ENCODE measurements at places on chromosomes 2 and 18. TPM values are rescaled to one million over a fixed set of nuclear protein-coding genes. Genes with fewer than 3 reads are reported as not detected.
A peak's percentile ranks its signal among the peaks of the same experiment; 100 is the strongest.

- DNase-seq: peak; percentile 57
These were observed 87.5 kb upstream of the CTAGE1 start for GRCh38 chr18:22505141-22505591.

DNA sequence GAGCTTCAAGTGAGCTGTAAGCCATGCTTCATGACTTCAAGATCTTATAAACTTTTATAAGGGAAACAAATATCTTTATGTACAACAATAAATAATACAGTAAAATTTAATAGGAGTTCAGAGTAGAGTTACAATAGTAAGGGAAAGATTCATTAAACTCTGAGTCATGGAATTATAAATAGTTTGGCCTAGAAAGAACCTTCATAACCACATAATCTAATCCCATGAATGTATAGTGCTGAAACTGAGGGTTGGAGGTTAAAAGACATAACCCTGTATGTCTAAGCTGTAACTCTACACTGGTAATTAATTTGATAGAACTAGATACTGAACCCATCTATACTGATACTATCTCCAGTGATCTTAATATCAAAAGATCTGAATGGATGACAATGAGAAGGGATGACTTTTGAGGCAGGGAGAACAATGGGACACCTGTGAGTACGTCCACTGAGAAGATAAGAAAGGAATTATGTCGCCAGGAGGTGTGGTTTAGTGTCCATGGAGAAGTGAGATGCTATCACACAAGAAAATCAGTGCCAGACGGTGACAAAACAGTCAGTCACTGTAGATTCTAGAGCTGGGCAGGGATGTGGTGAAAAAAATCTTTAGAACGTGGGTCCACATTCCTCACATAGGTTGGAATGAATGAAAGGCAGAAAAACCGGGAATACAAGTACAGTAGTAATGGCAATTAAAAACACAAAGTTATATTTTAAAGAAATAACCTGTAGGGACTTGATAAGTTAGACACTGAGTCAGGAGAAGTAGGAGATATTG, 1.1 kb downstream of the IL1F10 start:
- DNase-seq: no peak

- peak; percentile 18 for DNase-seq
These were observed 1.7 kb upstream of the QPCT start for GRCh38 chr2:37342591-37343220.

DNA sequence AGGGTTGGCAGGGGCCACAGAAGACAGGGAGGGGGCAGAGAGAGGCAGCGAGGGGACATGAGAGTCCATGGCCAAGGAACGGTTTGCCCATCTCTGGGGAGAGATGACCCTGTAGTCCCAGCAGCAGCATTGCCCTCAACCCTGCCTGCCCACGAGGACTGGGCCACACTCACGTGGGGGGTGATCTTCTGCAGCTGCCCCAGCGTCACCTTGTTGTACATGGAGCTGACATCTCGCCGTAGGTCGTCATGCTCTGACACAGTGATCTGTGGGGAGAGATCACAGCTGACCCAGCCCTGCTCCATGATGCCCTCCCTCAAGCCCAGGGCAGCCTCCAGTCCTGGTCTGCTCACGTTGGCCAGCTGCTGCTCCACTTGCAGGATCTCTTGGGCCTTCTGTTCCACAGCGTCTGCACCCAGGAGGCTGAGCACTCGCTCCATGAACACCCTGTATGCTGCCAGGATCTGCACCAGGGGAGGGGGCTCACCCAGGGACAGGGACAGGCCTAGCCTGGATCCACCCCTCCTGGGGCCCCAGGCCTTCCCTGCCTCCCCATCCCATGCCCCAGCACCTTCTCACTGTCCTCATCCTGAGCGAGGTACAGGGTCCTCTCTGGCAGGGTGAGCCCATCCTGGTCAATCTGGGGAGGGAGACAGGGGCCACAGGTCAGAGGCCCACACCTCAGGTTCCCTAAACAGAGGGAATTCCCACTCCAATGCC, 2.8 kb downstream of the ECEL1 start:
- DNase-seq: no peak

GRCh38 chr2:198950803-198951202, 506.9 kb downstream of the SATB2 start:
- no peak for DNase-seq

DNA sequence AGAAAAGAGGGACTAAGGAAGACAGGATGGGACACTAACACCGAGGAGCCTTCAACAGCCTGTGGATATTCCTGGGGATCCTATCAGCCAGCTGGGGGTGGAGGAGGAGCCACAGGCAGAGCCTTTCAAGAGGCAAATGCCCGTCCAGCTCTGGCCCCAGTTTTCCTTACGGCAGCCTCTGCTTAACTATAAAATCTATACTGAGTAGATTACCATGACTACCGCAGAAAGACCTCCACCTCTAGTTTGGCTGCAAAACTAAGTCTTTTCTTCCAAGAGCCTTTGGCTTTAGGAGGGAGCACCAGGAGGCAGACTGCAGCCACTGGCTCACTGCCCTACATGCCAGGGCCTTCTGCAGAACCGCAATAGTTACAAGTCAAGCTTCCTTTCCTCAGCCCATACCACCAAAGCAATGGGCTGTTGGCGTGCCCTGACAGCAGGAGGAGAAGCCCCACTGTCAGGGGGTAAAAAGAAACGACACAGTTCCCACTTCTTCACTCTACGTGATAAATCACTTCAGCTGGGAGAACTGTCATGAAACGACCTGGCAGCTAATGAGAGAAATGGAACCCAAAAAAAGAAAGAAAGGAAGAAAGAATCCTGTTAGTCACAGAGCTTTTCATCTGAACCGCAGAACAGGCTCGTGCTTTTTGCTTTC, 25.1 kb upstream of the CREB1 start:
- no peak for DNase-seq

- DNase-seq: no peak
These were observed 144.0 kb downstream of the ACOXL start for GRCh38 chr2:110876167-110876999.

GRCh38 chr18:5150894-5151293, 46.2 kb downstream of the AKAIN1 start:
- DNase-seq: no peak

GRCh38 chr2:105862843-105863242, 118.1 kb downstream of the NCK2 start:
- DNase-seq: no peak

GRCh38 chr2:7452110-7452876, 535.1 kb downstream of the RNF144A start:
- DNase-seq: no peak

GRCh38 chr18:47872426-47872825, 58.0 kb downstream of the SMAD2 start:
- no peak for DNase-seq

DNA sequence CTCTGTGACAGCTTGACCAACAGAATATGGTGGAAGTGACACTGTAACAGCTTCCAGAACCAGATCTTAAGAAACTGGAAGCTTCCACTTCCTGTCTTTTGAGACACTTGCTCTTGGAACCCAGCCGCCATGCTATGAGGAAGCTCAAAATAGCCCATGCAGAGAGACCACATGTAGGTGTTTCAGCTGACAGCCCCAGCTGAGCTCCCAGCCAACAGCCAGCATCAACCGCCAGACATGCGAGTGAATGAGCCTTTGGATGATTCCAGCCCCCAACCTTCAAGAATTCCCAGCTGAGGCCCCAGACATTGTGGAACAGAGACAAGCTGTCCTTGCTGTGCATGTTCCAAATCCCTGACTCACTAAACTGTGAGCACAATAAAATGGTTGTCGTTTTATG, 27.9 kb downstream of the ACVR1 start:
- DNase-seq: no peak

DNA sequence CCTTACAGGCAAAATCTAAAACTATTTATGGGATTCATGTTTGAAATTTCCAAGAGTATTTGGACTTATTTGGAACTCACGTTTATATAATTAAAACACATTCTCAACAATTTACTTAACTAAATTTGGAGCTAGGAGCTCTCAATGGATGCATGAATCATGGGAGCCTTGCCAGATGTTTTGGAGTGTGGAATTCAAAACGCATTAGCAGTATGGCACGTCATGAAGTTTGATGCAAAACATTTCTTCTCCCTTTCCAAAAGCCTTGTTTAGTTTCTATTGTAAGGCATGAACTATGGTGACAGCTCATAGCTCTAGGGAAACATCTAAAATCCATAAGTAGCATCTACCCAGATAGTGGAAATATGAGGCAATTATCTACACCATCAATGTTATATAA, 701.6 kb downstream of the SATB2 start:
- no peak for DNase-seq

Gene DPP4
- 175 TPM for total RNA-seq

Gene B4GALT6
- total RNA-seq: 3.4 TPM
